ENCODE measurements at places on chromosomes 11 and 22.
A peak's percentile ranks its signal among the peaks of the same experiment; 100 is the strongest.

GRCh38 chr11:114318361-114318760, 22.2 kb downstream of the NNMT start:
- no peak for DNase-seq

GRCh38 chr11:65214212-65214845, 32.6 kb downstream of the CAPN1 start:
- DNase-seq = no peak

GRCh38 chr11:122337704-122338103, 221.7 kb upstream of the BLID start:
- no peak for DNase-seq

GRCh38 chr11:81174646-81175330, 1558.9 kb downstream of the FAM181B start:
- no peak for DNase-seq

- no peak for DNase-seq
Measured at GRCh38 chr11:1237128-1237580, 14.3 kb downstream of the MUC5B start.

GRCh38 chr11:65856689-65857499, 1.1 kb downstream of the CFL1 start:
- peak; percentile 71 for DNase-seq

- DNase-seq = no peak
Measured at GRCh38 chr11:118957968-118958367, 1.9 kb downstream of the UPK2 start.

DNA sequence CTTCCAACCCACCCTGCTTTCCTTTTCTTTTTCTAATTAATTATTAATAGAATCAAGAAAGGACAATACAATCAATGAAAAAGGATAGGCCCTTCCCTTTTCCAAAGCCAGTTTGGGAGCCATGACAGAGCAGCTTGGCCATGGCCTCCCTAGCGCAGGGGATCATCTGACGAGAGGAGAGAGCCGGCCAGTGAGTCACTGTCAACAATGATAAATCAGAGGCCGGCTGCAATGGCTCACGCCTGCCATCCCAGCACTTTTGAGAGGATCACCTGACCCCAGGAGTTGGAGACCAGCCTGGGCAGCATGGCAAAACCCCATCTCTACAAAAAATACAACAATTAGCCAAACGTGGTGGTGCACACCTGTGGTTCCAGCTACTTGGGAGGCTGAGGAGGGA, 27.5 kb upstream of the KRTAP5-7 start:
- DNase-seq = peak; percentile 67

Measured in RPMI7951 (cell line).